Activated CD4-positive, CD25-positive, alpha-beta regulatory T cell treated with anti-CD3 and anti-CD28 coated beads, Interleukin-2, amount 50 U/mL, for 24 hours (primary cell): ENCODE measurements at places on chromosomes 11 and 22.
A peak's percentile ranks its signal among the peaks of the same experiment; 100 is the strongest.

DNA sequence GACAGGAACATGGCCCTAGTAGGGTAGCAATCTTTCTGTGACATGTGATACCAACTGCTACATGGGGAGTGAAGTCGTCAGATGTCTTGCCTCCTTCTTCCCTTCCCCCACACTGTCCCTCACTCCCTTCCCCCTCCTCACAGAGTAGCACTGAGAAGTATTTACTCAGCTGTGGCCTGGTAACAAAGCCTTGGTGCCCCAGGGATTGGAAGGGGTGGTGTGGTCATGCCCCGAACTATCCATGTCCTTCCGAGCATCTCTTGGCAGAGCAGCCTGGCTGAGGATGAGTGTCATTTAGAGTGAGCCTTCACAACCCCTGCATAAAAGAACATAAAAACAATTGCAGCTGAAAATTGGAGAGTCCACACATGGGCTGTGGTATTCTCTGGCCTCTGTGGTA lies 46.1 kb downstream of the ARFGAP2 start:
- no peak for ATAC-seq

GRCh38 chr22:25874327-25874726 lies 132.3 kb downstream of the MYO18B start:
- no peak for ATAC-seq

- ATAC-seq, result no peak
These were observed 230.8 kb upstream of the DDI1 start for GRCh38 chr11:103805688-103806009.

DNA sequence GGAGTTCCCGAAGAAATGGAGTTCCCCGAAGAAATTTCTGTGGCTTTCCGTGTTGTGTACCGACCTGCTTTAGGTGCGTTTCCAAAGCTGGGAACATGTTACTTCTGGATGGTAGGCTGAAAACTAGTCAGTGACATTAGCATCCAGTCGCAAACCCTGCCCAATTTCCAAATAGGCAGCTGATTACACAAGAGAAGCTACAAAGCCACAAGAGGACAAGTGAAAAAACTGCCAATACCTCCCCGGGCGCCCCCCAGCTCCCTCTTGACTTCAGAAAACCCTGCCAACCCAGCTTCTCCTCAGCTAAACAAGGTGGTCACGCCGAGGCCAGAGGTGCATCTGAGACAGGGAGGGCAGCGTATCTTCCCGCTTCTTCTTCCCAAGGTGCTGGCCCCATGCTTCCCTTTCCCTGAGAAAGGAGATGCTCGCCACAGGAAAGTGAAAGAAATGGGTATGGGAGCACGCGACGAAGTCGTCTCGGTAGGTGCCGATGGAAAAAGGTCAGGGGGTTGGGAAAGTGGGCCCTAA lies 551 bp downstream of the AGBL2 start:
- no peak for ATAC-seq

DNA sequence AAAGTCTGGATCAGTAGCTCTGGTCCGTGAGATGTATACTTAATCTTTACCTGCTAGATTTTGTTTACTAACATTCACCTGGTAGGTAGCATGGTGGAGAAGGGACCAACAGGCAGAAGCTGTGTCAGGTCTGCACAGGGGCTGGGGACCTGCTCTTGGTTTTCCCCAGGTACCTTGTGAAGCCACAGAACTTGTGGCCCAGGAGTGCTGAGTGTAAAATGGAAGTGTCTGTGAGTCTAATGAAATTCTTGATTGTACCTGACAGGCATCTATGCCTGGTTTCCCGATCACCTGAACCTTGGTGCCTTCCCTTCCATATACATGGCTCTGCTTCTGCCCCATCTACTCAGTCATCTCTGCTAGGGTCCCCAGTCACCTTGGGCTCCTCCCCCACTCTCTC lies 94.3 kb downstream of the CWC15 start:
- no peak for ATAC-seq

DNA sequence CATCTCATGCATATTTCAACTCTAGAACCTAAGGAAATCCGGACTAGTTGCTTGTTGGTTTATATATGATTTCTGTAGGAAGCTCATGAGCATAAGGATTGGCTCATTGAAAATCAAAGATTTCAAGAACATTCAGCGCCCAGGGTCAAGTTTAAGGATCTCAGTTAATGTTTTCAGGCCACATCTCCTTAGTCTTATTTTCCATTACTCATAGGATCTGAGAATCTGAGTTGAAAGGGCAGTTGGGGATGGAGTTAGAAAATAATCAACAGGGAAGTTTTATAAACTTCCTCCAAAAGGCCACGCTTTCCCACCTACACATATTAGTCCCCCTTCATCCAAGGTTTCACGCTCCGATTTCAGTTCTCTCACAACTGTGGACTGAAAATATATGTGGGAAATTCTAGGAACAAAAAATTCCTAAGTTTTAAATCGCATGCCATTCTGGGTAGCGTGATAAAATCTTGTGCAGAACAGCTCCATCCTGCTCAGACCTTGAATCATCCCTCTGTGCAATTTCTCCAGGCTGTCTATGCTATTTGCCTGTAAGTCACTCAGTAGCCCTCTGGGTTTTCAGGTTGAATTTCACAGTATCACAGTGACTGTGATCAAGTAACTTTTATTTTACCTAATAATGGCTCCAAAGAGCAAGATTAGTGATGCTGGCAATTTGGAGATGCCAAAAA lies 160.2 kb downstream of the KIRREL3 start:
- no peak for ATAC-seq

GRCh38 chr22:38240734-38241252 lies 32.0 kb downstream of the TMEM184B start:
- no peak for ATAC-seq

GRCh38 chr11:2888266-2888968 lies 2.8 kb upstream of the CDKN1C start:
- ATAC-seq, result peak; percentile 39

DNA sequence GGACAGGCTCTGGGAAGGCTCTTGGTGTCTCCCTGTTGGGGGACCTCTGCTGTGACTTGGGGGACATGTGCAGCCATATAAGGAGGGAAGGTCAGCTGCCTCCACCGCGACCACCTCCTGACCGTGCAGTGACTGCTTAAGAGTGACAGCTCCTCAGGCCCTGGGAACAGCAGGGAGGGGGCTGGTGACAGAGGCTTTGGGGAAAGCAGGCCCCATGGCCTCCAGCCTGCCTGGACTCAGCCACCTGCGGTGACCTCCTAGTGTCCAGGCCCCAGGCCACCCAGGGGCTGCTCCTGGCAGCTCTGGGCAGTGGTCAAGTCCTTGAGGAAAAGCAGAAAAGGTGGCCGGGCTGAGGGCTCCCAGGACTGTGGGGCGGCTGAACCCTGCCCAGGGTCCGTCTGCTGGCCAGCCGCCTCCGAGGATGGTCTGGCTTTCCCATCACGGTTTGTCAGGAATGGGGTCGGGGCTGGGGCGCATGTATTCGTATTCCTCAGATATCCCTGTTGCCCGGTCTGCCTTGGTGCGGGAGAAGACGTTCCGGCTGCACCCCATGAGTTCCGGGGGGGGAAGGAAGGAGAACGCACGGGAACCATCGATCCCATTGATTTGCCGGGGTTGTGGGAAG lies 96.8 kb downstream of the WNT7B start:
- no peak for ATAC-seq

GRCh38 chr11:74681686-74682651 lies 49.3 kb downstream of the CHRDL2 start:
- ATAC-seq, result no peak

- no peak for ATAC-seq
These were observed 39.0 kb downstream of the CWC15 start for GRCh38 chr11:94934362-94934761.

- ATAC-seq, result no peak
These were observed 4.4 kb downstream of the GPHA2 start for GRCh38 chr11:64931290-64931689.

DNA sequence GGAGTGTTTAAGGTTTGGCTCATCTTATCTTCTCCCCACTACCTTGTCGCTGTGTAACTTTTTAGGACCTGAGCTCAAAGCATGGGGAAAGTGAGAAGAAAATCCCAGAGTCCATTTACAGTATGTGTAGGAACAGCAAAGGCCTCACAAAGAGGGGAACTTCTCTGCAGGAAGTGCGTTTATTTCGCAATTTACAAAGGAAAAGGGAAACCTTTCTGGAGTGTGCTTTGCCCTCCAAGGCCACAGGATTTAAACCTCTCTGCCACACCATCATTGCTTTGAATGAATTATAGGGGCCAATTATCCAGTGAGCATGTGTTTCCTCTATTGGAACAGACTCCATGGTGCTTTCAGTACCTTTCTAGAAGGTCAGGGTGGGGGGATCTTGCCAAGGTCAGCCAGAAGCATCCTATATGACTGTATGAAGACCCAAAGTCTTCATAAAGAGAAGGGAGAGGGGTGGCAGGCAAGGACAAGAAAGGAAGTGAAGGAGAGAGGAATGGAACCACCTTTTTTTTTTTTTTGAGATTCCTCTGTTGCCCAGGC lies 68.1 kb upstream of the LMO2 start:
- ATAC-seq, result no peak

GRCh38 chr11:70127653-70128434 lies 49.7 kb downstream of the ANO1 start:
- ATAC-seq, result no peak

DNA sequence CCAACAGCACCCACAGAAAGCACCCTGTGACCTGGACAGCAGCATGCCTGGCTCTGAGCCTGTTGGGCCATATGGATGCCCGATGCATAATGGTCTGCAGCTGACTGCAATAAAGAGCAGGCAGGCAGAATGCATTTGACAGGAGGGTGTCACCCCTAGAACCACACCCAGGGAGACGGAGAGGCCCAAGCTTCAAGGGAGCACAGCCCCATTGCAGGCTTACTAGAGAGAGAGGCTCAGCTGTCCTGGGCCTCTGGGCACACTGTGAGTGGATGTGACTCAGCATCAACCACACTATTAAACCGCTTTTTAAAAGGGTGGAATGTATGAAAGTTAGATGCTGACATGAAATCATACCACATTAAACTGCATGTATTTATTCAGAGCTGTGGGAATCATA lies 365.3 kb downstream of the CTTN start:
- ATAC-seq, result no peak

GRCh38 chr11:8792710-8793109 lies 110.1 kb downstream of the RPL27A start:
- no peak for ATAC-seq

GRCh38 chr11:116285026-116285425 lies 487.8 kb downstream of the BUD13 start:
- ATAC-seq, result no peak

DNA sequence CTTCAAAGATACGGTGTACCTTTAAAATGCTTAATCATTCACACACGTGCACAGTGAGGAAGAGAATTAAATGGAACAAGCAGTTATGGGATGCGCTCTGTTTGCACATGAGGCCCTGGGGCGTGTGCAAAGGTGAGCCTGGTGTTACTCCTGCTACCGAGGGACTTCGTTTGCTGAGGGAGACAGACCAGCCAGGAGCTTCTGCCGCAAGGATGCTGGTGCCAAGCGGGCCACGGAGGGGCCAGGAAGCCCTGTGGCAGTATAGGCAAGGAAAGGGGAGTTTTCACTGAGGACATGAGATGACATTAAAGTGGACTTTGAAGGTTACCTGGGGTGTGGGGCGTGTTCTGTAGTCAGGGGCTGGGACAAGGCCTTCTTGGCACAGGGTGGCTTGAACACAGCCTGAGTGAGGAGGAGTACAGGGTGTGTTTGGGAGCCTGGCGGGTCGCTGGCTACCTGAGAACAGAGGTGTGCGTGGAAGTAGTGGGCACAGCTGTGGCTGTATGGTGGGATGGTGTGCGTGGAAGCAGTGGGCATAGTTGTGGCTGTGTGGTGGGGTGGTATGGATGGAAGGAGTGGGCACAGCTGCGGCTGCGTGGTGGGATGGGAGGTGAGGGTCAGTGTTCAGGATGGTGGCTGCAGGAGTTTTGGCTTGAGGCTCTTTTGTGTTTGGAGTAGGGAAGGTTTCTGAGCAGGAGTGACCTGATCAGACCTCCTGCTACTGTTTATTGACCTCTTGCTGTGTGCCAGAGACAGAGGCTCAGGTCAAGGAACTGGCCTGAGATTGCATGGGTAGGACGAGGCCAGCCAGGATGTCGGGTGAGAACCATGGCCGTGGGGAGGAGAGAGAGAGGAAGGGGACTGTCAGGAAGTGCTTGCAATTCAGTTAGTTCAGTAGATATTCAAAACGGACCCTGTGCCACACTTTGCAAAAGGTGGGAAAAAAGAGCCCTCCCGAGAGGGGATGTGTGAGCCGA lies 13.7 kb downstream of the TBC1D22A start:
- ATAC-seq, result no peak

- ATAC-seq, result no peak
These were observed 20.7 kb downstream of the ELF5 start for GRCh38 chr11:34492806-34493414.

- ATAC-seq, result peak; percentile 84
These were observed 21.9 kb upstream of the SCN2B start for GRCh38 chr11:118198370-118198769.

DNA sequence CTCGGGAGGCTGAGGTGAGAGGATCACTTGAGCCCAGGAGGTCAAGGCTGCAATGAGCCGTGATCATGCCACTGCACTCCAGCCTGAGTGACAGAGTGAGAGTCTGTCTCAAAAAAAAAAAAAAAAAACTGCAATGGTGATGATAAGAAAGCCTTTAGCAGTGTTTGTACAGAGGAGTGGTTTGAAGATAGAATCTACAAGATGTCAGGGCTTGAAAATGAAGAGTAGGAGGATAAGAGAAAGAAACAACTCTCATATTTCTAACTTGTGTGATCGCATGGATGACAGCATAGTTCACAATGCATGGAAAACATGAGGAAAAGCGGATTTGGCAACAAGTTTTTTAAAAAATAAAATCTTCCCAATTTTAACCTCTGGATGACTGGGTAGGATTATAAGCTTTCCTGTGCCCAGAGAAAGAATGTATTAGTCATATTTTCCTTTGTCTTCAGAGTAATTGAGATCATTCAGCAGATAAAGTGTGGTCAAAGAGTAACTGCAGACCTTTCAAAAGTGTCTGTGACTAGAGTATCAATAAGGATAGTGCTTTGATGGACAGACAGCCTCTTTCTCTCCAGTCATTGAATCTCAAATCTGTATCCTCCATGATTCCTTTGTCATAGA lies 328.1 kb downstream of the CASP12 start:
- ATAC-seq, result no peak

DNA sequence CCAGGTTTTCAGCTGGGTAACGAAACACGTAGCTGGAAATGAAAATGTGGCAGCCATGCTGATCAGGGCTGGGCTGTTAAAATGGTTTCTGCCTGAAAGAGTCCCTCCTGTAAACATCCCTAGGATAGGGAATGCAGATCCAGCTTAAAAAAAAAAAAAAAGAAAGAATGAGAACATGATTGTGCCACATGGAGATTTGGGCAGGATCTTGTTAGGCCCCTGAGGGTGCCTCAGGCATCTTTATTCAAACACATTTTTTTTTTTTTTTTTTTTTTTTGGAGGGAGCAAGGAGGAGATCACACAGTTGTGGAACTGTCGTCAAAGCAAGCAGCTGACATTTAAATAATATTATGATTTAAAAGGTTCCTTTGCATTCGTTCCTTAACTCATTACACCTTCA lies 900.3 kb downstream of the OPCML start:
- no peak for ATAC-seq

- ATAC-seq, result no peak
These were observed 31.1 kb downstream of the MRGPRX4 start for GRCh38 chr11:18203723-18204122.

DNA sequence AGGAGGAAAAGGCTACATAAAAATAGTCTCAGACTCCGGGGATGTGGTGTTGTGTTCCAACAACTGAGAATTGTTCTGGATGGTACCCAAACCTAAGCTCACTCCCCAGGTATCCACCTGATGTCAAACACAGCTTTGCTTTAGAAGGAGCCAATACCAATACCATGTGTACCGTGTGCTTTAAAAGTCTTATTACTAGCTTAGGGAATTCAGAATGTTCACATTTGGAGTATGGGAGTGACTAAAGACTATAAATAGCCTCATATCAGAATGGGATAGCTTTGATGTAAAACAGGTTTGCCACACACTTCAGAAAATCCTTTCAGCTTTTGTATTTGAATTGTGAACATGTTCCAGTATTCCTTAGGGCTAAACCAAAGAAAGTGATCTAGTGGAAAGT lies 248.7 kb upstream of the ARHGAP42 start:
- no peak for ATAC-seq
